ENCODE measurements at places on chromosomes 3 and 15. TPM values are rescaled to one million over a fixed set of nuclear protein-coding genes. Genes with fewer than 3 reads are reported as not detected.
A peak's percentile ranks its signal among the peaks of the same experiment; 100 is the strongest.

The TMCO5A gene
- total RNA-seq = not detected

- no peak for DNase-seq
Measured at GRCh38 chr3:178058629-178059028, 477.6 kb upstream of the KCNMB2 start.

- DNase-seq = no peak
Measured at GRCh38 chr3:12975748-12976522, 97.3 kb downstream of the IQSEC1 start.

DNA sequence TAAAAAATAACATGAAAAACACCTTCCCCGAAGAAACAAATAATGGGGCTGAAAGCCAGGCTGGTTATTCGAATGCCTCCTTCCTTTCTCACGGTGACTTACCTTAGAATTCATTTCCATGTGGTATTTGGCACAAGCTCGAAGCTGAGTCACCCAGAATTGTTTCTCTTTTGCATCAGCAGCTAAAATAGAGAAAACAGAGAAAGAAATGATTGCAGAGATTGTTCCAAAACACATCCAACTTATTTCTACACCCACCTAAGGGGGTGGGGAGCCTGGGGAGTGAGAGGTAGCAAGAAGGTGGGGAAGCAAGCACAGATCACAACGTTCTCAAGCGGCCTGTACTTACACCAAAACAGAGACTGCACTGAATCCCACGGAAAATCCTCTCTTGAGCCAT is 104.7 kb downstream of the OSBPL10 start:
- no peak for DNase-seq

The DUOX2 gene
- 3.1 TPM for total RNA-seq

DNA sequence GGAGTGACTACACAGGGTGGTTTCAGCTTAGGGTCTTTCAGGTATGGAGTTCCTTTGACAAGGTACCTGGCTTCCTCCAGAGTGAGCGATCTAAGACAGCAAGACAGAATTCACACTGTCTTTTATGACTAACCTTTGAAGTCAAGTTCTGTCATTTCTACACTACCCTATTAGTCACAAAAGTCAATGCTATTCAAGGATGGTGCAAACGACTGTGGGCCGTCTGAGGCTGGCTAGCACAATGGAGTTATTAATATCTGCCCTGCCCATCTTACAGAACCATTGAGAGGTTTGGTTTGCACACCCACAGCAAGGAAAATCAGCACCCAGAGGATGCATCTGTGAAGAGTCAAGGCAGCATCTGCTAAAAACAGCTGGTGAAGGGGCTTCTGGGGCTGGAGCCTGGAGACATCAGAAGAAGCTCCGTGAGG is 62.9 kb upstream of the XCR1 start:
- DNase-seq = no peak

- DNase-seq = no peak
Measured at GRCh38 chr3:15367059-15367458, 34.7 kb upstream of the SH3BP5 start.

- no peak for DNase-seq
Measured at GRCh38 chr3:151199554-151200438, 3.2 kb downstream of the GPR171 start.

The PATL2 gene
- 3.9 TPM for total RNA-seq

DNA sequence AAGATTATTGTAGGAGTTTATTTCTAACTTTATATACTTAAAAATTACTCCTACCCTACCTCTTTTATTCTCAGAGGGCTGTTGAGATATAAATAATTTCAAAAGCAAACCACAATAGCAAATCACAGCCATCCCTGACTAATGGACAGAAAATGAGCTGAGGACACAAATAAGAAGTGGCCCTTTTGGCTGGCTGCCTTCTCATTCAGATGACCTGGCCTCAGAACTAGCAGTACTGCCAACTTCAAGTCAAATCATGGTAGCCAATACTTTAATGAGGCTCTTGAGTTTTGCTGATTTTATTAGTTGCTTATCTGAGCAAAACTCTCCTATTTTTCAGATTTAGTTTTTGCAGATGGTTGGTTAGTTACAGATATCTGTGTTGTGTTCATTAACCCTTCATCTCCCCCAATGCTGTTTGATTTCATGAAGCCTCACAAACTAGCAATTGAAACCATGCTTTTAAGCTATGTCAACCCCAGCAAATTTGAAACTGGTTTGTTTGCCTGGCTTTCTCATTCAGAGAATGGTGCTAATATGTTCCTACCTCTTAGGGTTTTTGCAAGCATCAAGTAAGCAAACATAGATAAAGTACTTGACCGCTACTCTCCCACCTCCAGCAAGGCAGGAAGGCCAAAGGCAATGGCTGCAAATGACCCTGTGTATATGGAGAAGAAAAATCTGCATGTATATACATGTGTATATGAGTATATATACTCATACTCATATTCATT is 73.4 kb upstream of the HACD2 start:
- no peak for DNase-seq

DNA sequence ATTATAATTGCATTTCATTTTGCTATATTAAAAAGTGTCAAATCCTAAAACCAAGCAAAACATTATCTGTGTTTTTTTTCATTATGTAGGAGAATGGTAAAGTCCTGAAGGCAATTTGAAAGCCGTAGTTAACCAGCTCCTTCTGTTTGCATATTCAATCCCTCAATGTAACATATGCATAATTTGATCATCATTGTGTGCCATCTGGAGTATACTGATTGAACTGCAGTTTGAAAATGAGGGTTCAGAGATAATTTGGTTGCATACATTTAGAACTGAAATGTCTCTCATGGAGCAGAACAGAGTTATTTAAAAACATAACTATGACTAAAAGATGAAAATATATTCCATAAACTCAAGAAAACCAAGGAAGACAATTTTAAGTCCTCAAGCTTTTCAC is 518.6 kb downstream of the GBE1 start:
- no peak for DNase-seq

DNA sequence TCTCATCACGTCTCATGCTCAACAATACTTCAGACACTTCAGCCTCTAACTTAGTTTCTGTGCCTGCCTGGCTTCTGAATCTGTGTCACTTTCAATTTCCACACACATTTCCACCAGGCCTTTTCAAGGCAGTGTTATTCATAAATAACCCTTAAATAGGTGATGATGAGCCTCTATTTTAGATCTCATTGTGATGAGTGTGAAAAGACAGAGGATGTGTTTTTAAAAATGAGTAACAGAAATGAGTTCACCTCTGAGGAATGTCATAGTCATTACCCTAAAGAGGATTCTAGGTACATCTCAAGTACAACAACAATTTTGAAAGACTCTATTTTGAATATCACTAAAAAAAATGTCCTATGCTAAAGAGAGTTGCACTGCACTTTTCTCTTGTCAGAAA is 64.6 kb downstream of the STAC start:
- no peak for DNase-seq

DNA sequence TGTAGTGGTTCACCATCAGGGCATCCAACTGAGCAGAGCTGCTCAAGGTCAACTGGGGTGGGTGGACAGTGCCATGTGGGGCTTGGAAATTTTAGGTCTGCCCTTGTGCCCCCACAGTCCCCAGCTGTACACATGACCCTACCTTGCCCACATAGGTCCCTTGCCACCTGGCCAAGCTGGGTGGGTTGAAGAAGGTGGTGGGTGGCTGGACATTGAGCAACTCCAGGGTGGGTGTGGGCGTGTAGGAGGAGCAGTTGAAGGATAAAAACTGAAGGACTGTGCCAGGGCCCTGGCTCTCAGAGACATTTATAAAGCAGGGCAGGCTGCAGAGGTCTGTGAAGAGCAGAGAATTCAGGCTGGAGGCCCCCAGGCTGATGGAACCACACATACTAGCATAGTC is 568 bp downstream of the CDHR4 start:
- no peak for DNase-seq

- DNase-seq = no peak
Measured at GRCh38 chr3:27714146-27714526, 8.0 kb downstream of the EOMES start.

DNA sequence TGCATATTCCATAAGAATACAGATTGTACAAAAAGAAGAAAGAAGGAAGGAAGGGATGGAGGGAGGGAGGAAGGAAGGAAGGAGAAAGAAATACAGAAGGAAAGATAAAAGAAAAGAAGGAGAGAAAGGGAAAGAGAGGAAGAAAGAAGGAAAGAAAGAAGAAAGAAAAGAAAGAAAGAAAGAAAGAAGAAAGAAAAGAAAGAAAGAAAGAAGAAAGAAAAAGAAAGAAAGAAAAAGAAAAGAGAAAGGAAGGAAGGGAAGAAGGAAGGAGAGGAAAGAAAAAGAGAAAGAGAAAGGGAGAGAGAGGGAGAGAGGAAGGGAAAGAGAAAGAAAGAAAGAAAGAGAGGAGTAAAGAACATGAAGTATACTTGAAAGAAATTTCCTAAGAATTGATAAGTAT is 577.9 kb upstream of the ALCAM start:
- DNase-seq = no peak

The C3orf38 gene
- total RNA-seq = 22.8 TPM

DNA sequence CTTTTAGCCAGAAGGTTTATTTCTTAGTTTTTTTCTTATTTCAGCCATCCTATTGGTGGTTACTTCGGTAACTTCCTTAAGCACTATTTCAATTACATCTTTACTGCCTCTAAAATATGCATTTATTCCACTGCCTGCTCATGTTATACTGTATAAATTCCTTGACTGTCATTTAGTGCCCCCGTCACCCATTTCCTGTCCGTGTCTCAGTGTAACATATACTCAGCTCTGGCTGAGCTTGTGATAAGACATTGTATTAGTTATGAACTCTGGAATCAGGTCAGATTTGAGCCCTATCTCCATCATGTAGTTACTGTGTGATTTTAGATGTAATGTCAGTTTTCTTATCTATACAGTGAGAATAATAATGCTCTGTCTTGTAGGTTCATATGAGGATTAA is 24.2 kb downstream of the PIAS1 start:
- no peak for DNase-seq

The PTPRG gene
- 40.4 TPM for total RNA-seq

GRCh38 chr3:68017069-68017468 is 362.7 kb upstream of the SUCLG2 start:
- DNase-seq = peak; percentile 11

DNA sequence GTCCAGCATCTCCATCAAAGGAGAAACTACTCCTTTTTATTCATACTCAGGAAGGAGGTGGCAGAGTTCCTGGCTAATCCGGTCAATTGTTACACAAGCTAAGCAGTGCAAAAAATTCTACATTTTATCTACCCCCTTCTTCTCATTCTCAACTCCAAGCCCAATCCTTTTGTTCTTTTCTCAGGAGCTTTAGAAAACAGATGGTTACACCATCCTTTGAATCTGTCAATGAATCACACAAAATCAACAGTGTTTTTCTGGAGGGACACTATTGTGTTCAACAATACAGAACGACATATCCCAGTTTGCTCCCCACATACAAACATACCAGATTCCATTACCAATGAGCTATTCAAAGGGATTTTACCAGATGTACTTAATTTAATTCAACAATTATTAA is 362.1 kb downstream of the MAGI1 start:
- DNase-seq = no peak

DNA sequence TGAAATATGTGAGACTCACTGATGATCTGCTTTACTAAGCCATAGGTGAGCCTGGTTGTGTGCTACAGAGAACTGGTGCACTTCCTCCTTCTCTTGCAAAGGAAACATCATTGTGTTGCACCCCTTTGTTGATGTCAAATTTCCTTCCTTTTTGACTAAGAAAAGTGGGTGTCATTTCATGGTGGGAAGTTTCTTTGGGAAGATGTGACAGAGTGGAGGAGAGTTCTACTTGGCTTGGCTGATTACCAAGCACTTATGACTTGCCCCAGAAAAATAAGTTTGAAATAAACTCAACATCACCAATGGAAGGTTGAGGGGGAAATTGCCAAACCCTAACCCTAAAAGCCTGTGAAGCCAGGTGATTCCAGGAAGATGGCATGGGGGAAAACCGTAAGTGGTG is 53.5 kb upstream of the KIF23 start:
- no peak for DNase-seq

- DNase-seq = peak; percentile 33
Measured at GRCh38 chr3:111924283-111924682, 54.5 kb upstream of the ABHD10 start.

- DNase-seq = no peak
Measured at GRCh38 chr3:183857863-183858262, 26.8 kb downstream of the PARL start.

GRCh38 chr3:134334901-134335280 is 39.4 kb downstream of the AMOTL2 start:
- DNase-seq = no peak

GRCh38 chr3:89411201-89411600 is 303.8 kb downstream of the EPHA3 start:
- no peak for DNase-seq

GRCh38 chr3:197737319-197737649 is 580 bp upstream of the RUBCN start:
- DNase-seq = no peak

The CLEC3B gene
- total RNA-seq = 22.2 TPM

DNA sequence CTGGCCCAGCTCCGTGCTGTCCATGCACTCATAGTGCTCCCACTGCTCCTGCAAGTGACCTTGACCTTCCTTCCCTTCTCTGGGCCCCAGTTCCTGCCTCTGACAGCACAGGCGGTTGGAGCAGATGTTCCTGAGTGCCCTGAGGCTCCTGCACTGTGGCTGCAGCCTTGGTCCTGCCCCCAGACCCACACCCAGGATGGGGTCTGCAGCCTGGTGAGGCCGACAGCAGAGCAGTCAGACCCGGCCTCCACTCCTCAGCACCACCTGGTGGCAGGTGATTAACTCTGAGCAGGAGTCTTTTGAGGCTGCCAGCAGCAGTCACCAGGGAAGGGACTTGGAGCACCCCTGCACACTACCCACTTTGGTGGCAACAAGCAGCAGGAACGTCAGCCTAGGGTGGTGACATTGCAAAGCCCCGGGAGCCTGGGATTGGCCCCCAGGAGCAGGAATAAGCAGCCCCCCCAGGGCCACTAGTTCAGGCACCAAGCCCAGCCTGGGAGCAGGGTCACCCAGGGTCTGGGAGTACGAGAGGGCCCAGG is 64.6 kb downstream of the CYP11A1 start:
- DNase-seq = peak; percentile 53

GRCh38 chr3:123759871-123760270 is 124.3 kb downstream of the MYLK start:
- DNase-seq = no peak

GRCh38 chr3:172903642-172904320 is 153.3 kb downstream of the ECT2 start:
- no peak for DNase-seq

- DNase-seq = no peak
Measured at GRCh38 chr3:170814822-170815221, 55.2 kb downstream of the RPL22L1 start.

DNA sequence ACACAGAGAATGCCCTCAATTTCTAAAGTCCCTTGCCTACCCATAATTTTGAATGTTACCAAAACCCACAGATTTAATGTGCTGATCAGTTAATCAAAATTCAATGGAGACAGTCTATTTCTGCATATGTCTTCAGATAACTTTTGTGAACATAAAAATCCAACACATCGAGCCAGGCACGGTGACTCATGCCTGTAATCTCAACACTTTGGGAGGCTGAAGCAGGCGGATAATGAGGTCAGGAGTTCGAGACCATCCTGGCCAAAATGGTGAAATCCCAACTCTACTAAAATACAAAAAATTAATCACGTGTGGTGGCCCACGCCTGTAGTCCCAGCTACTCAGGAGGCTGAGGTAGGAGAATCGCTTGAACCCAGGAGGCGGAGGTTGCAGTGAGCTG is 49.3 kb downstream of the PEAK1 start:
- no peak for DNase-seq

GRCh38 chr3:155859859-155860258 is 5.6 kb upstream of the SLC33A1 start:
- no peak for DNase-seq

The RFTN1 gene
- 6.9 TPM for total RNA-seq
